Fibroblast of skin of left biceps (primary cell): ENCODE measurements at places on chromosomes 1 and 21.

GRCh38 chr1:10667861-10668761 is 128.3 kb downstream of the CASZ1 start:
- DNase-seq, result no peak

- DNase-seq, result no peak
Observed at GRCh38 chr21:33660406-33660805, 18.1 kb downstream of the ITSN1 start.

DNA sequence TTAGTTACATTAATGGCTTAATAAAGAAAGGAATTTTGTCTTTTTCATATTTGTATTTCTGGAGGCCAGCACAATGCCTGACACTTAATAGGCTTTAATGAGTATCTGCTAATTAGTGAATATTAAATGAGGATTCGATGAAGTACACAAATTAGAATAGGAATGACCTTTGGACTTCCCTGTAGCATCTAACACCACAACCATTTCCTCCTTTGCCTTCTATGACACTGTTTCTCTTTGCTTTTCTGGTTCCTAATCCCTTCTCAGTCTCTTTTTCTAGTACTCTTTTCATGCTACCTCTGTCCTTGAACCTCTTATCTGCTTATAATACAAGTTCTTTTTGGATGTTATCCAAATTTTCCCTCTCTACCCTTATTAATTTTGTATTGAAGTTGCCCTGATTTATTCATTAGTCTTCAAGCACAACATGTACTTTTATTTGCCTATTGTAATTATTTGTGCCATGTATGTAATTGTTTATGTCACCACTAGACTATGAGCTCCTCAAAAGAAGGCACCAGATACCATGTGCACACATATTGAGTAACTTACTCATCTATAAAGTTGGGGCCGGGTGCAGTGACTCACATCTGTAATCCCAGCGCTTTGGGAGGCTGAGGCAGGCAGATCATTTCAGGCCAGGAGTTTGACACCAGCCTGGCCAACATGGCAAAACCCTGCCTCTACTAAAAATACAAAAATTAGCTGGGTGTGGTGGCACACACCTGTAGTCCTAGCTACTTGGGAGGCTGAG is 23.8 kb downstream of the RPS27 start:
- DNase-seq, result no peak

DNA sequence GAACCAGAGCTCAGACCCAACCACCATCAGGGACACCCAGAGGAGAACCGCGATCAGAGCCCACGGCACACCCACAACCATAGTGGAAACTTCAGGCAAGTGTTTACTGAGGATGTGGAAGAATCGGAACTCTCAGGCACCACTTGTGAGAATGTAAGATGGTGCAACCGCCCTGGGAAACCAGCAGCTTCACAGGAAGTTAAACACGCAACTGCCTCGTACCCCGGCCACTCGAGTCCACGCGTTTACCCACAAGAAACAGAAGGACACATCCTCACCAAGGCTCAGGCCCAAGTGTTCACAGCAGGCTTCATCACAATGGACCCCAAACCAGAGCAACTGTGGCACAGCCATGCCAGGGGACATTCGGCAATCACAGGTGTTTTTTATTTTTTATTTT is 51.4 kb upstream of the COL6A2 start:
- no peak for DNase-seq

GRCh38 chr21:45562965-45563364 is 20.7 kb upstream of the SLC19A1 start:
- DNase-seq, result no peak
